GM12891 (cell line): ENCODE measurements at places on chromosomes 4 and X.

DNA sequence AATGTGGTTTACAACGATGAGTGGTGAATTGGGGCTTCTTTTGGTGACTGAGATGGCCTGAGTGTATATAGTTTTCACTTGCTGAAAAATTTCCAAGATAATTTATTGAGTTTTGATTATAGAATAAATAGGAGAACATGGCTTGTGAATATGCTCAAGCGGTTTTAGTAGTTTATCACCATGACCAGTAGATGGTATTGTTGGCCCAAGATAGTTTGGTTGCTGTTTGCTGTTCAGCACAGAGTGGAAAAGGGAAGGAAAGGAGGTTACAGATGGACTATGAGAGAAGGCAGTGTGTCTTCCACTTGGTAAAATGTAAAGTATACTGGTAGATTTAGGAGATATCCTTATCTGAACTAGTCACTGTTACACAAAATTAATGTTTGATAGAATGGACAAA lies 55.8 kb upstream of the POU4F2 start:
- no peak for DNase-seq

GRCh38 chrX:10633722-10634121 lies 13.3 kb upstream of the MID1 start:
- no peak for DNase-seq

GRCh38 chrX:119636419-119636818 lies 30.2 kb upstream of the NKRF start:
- DNase-seq, result no peak

DNA sequence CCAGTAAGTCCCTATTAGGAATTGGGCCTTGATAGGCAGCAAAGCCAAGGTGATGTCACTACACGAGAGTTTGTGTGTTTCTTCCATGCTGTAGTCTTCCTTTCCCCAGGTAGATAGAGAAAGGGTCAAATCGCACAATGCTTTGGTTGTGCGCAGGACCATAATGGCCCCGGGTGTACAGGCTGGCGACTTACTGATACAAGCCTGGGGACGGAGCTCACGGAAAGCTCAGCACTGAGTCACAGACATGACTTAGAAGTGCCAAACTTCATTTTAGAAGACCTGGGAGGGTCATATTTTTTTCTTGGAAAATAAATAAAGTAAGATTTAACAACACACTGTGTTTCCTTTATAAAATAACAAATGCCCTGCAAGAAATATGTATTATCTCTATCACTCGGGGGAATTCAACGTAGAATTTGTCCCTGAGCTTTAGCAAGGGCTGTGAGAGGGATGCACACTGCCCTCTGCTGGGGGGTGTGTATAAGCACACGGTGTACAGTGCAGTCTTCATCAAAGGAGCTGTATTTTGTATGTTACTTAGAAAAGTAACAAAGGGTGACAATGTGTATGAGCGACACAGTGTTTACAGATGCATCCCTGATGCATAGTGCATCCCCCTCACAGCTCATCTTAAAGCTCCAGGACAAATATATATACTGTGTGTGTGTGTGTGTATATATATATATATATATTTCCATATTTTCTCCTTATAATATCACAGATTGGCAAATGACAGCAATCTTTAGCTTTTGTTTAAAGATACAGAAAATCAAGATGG lies 254.5 kb upstream of the VEGFC start:
- peak; percentile 10 for DNase-seq

- no peak for DNase-seq
Measured at GRCh38 chr4:74395633-74396032, 30.7 kb downstream of the EREG start.

DNA sequence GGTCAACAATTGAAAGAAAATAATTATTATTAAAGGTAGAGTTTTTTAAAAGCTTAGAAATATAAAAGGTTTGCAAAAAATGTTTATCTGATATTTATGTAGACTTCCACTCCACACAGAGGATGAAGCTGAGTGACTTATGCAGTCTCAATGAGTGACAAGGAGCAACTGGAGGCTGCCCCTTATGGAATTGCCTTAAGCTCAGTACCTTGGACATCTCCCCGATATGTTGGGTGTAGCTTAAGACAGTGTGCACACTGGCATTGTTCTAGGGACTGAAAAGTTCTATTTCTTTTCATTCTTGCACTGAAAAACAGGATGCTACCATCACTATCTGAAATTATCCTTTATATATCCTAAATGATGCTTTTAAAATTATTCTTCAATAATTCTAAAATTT lies 292.1 kb downstream of the PRDM5 start:
- DNase-seq, result no peak

DNA sequence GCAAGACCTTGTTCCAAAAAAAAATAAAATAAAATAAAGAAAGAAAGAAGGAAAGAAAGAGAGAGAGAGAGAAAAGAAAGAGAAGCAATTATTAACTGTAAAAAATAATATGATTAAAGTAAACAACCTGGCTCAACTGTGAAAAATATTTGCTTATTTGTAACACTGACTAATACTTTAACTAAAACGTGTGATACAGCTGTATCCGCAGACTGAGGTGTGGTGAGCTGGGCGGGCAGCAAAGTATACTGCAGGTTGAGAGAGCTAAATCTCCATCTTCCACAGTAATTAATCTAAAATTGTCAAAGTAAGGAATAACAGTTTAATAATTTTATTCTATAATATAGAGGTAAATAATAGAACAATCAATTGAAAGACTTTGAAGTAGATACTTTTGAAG lies 145.5 kb upstream of the FAM241A start:
- DNase-seq, result no peak

GRCh38 chr4:23382879-23383278 lies 507.0 kb downstream of the PPARGC1A start:
- DNase-seq, result no peak

DNA sequence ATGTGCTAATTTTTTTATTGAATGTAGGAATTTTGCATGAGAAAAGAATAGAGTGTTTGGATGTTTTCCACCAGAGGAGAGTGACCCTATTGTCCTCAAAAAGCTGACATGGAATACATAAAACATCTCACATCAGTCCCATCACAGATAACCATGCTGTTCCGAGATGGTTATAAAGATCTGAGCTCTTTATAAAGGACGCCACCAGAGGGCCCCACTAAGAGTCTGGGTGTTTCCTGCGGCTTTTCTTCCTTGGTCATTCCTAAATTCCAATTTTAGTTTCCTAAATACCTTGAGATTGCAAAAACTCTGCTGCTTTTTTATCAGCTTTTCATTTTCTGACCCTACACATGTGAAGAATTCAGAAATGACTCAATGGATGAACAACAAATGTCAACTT lies 504.5 kb upstream of the FRG1 start:
- no peak for DNase-seq

GRCh38 chrX:31929366-31929765 lies 857.5 kb upstream of the FTHL17 start:
- no peak for DNase-seq

- no peak for DNase-seq
Measured at GRCh38 chr4:74878323-74878722, 54.6 kb upstream of the PARM1 start.

DNA sequence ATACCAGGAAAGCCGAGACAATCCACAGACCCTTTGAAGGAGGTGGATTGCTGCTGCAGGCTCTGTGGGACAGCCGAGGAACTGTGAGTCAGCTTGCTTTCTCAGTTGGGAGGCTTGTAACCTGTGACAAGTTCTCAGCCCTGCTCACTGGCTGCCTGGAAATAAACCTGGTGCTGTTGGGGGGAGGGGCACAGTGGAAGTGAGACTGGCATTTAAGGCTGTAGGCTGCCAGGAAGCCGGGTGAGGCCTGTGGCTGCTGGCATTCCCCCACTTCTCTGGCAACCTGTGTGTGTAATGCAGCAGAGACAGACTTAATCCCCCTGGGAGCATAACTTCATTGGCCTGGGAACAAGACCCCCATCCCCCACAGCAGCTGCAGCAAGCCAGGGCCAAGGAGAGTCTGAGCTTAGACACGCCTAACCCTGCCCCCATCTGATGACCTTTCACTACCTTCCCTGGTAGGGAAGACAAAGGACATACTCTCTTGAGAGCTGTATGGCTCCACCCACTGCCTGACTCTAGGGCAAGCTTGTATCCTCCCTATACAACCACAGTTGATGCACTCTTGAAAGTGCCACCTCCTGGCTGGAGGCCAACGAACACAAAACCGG lies 64.1 kb downstream of the ALPK1 start:
- DNase-seq, result no peak

GRCh38 chrX:38986586-38986985 lies 185.3 kb downstream of the MID1IP1 start:
- DNase-seq, result no peak

DNA sequence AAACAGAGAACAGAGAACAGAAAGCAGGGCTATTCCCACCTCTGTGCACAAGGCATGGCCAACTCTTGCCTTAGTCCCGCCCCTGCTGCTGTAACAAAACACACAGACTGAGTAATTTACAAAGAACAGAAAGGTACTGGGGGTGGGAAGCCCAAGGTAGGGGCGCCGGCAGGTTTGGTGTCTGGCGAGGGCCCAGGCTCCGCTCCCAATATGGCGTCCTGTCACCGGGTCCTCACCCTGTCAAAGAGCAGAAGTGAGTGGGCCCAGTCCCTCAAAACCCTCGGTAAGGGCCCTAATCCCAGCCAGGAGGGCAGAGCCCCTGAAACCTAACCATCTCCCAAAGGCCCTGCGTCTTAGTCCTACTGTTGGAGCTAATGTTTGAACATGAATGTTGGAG lies 71.0 kb downstream of the FAM53A start:
- no peak for DNase-seq

DNA sequence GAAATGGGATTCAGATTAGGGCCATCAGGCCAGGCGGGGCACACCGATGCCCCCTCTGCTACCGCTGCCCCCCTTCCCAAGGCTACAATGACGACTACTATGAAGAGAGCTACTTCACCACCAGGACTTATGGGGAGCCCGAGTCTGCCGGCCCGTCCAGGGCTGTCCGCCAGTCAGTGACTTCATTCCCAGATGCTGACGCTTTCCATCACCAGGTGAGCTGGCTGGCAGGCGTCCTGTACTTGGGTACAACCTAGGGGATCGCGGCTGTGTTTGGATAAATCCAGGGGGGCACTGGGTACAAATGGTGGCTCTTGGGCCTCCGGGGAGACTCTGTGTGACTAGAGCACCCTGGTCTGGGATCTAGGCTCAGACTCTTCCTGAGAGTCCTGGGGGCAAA lies 1.1 kb downstream of the EMD start:
- DNase-seq, result no peak

- DNase-seq, result no peak
Measured at GRCh38 chr4:178273168-178273567, 830.9 kb upstream of the AGA start.

GRCh38 chr4:103719830-103720207 lies at the start of gene TACR3:
Gene TACR3 (minus strand): TSS chr4:103719985. CDS start chr4:103719675, 310 bp downstream.
- no peak for DNase-seq

- no peak for DNase-seq
Measured at GRCh38 chr4:182955411-182955810, 38.2 kb upstream of the DCTD start.

- DNase-seq, result no peak
Measured at GRCh38 chrX:36908801-36909675, 99.1 kb upstream of the FAM47C start.

DNA sequence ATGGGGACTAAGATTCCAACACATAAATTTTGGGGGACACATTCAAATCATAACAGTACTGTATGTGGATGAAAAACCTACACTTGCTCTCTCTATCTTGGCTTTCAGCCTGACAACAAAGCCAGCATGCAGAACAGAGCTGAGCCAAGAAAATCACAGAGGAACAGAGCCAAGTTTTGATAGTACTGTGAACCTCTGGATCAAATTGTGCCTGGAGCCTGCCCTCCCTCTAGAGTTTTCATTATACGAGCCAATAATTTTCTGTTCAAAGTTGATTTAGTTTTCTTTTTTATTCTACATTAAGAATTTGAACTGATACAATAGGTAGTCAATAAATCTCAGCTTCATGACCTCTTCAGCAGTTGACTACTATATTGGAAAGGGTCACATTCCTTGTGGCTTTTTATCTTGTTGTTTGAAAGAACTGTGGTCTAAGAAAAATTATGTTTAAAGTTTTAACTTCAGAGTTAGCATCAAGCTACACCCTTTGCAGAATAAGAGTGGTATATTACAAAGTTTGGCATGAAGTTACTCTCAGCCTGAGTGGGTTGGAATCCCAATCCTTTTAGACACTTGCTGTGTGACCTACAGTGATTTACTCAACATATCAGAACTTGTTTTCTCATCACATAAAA lies 31.1 kb downstream of the GRID2 start:
- no peak for DNase-seq

DNA sequence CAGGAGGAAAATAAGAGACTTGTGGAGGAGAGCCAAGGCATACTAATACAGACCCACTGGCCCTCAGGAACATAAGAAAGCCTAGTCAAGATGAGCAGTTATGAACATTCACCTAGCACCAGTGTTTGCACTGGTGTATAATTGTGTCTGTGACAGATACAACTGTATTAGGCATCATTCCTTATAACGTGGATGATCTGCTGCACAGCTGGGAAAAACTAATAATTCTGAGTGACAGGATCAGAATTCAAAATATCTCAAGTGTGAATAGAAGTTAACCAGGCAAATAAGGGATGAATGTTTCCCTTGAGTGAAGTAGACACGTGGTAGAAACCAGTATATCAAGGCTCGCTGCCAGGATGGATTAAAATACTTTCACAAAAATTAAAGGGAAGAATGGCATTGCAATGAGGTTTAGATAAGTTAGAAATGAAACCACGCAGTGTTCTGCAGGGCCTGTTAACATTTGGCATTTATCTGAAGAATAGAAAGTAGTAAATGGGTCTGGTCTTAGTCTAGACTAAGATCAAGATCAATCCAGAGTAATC lies 325.9 kb downstream of the EPHA5 start:
- no peak for DNase-seq

GRCh38 chr4:174154215-174154854 lies 129.1 kb downstream of the FBXO8 start:
- DNase-seq, result no peak

DNA sequence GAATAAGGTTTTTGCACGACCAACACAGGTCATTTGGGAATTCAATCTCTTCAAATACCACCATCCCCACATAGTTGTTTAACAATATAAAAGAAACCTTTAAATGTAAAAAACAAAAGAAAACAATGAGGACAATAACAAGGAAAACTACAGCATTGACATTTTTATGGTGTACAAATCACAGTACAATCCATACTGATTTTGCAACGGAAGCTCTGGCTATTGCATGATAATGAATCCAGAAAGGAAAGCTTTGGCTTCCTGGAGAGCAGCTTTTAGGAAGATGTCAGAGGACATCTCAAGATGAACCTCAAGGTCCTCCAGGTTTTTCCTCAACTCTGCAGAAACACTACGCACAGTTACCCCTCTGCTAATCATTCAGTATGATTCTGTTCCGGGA lies 111.5 kb upstream of the MYOZ2 start:
- no peak for DNase-seq

GRCh38 chr4:13445841-13446790 lies 38.0 kb downstream of the RAB28 start:
- no peak for DNase-seq
